ENCODE measurements at places on chromosomes 5 and 9.

DNA sequence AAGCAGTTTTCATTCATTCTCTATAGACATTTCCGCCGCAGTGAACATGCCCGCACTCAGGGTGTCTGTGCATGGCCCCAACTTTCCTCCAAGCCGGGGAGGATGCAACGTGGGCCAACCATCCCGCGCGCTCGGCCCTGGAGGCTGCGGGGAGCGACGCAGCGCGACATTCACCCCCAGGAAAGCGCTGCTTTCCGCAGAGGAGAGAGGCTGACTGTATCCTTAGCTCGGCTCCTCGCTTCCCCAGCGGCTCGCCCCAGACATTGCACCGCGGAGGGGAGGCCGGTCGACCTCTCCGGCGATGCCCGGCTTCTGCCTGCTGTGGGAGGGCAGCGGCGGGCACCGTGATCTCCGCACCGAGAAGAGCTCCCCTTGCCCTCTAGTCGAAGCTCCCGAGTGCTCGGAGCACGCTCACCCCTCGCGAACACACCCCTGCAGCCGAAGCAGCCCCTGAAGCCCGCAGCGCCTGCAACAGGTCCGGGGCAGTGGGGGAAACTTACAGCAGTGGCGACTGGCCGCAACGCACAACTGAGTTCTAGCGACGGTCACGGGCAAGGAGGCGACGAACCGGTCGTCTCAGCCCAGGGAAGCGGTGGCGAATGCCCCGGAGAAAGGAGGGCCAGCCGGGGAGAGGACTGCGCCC is 600 bp downstream of the ENC1 start:
- no peak for DNase-seq

DNA sequence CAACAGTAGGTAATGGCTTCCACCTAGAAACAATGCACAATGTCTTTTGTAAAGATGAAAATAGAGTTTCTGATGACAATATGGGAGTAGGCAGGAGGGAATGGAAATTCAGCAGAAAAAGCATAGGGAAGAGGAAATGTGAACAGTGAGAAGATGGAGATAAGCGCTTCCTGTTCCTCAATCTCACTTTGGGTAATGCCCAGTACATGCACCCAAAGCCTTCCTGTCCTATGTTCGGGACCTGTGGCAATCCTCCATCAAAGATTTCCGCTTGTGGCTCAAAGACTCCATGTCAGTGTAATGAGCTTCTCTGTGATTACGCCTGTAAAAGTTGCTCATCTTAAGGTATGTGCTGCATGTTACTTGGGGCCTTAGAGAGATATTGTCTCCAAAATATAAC is 2.7 kb downstream of the UGT3A1 start:
- DNase-seq, result no peak

GRCh38 chr5:143024228-143024920 is 254.2 kb downstream of the ARHGAP26 start:
- no peak for DNase-seq

- DNase-seq, result peak; percentile 76
Observed at GRCh38 chr5:76787237-76787636, 31.6 kb upstream of the F2RL1 start.

GRCh38 chr9:27491154-27491553 is 32.9 kb upstream of the IFNK start:
- DNase-seq, result no peak

- no peak for DNase-seq
Observed at GRCh38 chr5:147404706-147405105, 105.2 kb downstream of the DPYSL3 start.

- DNase-seq, result peak; percentile 74
Observed at GRCh38 chr9:21465859-21466518, 16.1 kb downstream of the IFNE start.

DNA sequence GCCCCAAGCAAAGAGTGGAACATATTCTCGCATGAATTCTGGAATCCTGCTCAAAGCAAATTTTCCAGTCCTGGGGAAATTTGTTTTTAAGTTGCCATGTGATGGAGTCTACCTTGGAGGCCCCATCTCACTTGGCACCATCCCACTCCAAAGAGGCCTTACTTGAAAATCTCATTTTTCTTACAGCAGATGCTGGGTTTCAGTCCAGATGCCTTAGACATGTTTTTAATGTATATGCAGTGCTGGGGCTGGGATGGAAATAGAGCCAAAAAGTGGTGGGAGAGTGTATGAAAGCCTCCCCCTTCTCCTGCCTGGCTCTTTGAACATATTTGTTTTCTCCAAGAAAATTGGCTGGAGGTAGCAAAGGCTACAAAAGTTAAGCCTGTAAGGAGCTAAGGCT is 493.7 kb downstream of the ENC1 start:
- DNase-seq, result no peak

GRCh38 chr9:10678790-10679189 is 66.0 kb upstream of the PTPRD start:
- no peak for DNase-seq

DNA sequence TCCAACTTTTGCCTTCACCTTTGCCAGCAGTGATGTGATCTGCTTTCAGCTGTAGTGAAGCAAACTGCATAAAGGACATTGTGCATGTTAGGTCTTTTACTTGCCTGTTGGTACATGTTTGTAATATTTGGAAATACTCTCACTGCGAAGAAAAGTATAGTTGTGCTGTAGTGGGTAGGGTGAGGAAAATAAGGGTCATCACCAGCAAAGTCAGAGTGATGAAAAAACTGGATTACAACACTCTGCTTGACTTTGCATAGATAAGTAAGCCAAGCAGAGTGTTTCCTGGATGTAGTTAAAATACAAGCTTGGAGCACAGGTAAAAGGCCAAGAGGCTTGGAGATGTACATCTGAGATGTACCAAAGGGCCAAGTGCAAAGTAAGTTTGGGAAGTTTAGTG is 16.7 kb downstream of the TGFBR1 start:
- DNase-seq, result no peak

DNA sequence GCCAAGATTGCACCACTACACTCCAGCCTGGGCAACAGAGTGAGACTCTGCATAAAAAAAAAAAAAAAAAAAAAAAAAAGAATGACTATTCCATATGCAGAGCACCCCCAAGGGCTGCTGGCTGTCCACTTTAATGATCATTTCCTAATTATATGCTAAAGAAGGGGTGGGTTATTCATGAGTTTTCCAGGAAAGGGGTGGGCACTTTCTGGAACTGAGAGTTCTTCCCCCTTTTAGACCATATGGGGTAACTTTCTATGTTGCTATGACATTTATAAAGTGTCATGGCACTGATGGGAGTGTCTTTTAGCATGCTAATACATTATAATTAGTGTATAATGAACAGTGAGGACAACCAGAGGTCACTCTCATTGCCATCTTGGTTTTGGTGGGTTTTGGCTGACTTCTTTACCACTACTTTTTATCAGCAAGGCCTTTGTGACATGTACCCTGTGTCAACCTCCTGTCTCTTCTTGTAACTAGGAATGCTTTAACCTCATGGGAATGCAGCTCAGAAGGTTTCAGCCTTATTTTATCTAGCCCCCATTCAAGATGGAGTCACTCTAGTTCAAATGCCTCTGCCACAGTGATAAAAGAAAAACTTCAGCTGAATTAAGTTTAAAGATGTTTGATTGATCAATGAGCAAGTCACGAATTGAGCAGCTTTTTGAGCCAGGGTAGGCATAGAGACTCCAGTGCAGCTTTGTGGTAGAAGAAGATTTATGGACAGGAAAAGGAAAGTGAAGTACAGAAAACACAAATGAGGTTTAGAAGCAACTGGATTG is 7.1 kb upstream of the NANS start:
- DNase-seq, result no peak

- no peak for DNase-seq
Observed at GRCh38 chr9:37407468-37407867, 15.0 kb upstream of the GRHPR start.

DNA sequence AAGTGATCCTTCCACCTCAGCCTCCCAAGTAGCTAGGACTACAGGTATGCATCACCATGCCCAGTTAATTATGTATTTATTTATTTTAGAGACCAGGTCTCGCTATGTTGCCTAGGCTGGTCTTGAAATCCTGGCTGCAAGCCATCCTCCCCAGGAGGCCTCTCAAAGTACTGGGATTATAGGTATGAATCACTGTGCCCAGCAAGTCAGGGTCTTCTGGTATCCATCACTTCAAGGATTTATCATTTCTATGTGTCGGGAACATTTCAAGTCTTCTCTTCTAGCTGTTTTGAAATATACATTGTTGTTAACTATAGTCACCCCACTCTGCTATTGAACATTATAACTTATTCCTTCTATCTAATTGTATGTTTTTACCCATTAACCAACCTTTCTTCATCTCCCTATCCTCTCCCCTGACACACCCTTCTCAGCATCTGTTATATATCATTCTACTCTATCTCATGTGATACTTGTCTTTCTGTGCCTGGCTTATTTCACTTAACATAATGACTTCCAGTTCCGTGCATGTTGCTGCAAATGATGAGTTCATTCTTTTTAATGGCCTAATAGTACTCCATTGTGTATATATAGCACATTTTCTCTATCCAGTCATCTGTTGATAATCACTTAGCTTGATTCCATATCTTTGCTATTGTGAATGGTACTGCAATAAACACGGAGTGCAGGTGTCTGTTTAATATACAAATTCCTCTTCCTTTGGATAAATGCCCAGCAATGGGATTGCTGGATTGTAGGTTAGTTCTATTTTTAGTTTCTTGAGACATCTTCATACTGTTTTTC is 26.4 kb downstream of the UTP15 start:
- no peak for DNase-seq

DNA sequence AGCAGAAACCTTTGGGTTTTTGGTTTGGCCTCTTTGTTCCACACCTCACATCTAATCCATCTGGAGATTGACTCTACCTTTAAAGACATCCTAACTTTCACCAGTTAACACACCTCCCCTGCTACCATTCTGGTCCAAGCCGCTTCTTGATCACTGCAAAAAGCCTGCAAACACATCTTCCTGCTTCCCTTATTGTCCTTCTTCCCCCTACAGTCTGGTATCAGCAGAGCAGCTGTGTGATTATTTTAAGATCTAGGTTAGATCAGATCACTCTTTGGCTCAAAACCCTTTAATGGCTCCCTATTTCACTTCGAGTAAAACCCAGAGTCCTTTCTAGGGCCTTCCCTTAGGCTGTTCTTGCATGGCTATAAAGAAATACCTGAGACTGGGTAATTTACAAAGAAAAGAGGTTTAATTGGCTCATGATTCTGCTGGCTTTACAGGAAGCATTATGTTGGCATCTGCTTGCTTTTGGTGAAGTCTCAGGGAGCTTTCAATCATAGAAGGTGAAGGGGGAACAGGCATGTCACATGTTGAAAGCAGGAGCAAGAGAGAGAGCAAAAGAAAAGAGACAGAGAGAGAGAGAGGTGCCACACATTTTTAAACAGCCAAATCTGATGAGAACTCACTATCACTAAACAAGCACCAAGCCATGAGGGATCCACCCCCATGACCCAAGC is 1.5 kb upstream of the TEX10 start:
- DNase-seq, result no peak

DNA sequence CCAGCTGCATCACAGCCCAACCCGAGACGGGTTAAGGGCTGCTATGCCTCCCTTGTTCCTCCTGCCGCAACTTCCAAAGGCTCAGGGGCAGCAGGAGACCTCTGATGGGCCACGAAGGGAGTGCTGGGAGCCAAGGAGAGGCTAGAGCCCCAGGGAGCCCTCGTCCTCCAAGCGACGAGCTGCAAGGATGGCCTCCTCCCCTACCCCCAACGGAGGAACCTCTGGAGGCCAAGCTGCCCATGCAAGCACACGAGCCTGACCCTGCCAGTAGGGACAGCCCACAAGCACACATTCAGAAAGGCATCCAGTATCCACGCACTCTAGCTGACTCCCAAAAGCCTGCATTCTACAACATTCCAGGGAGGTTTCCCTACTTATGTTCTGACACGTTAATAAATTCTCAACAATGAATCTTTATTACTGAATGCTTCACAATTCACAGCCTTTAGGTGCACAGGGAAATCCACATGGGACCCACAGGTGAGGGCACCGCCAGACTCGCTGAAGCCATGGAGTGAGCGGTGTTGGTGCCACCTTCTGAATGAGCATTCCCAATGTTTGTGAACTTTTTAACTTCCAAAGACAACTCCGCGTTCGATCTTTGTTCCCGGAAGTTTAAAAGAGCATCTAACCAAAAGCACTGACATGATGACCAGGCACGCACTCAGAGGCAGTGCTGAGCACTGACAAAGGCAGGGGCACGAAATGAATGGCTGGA is 28.7 kb downstream of the IPPK start:
- no peak for DNase-seq

DNA sequence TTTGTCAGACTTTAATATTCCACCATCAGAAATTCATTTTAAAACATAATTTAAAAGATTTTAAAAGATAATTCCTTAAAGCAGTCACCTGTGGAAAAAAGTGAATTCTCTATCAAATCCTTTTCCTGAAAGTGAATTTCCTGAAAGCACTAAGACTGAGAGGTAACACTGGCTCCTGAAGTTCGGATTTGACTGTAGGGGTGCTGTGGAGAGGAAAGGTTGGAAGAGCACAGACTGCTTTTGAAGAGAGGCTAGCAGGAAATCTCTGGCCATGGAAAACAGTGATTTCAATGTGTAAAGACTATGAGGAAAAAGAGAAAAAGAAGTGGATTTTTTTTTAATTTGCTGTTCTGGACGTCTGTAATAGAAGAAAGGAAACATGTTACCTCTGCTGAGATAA is 35.7 kb upstream of the TMEM161B start:
- DNase-seq, result no peak

DNA sequence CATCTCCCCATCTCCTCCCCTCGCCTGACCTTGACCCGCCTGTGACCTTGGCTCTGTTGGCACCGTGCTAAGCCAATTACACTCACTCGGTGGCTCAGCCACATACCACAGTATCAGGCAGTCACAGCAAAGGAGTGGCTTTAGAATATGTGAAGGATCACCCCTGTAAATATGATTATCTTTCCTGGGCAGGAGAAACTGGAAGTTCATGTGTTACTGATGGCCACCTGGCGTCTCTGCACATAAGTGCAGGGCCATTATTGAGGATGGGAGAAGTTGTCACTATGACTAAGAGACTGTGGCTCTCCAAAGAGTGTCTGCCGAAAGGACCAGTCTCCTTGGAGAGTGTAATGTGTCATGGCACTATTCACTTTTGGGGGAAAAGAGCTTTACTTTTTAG is 116.9 kb upstream of the S1PR3 start:
- DNase-seq, result no peak

DNA sequence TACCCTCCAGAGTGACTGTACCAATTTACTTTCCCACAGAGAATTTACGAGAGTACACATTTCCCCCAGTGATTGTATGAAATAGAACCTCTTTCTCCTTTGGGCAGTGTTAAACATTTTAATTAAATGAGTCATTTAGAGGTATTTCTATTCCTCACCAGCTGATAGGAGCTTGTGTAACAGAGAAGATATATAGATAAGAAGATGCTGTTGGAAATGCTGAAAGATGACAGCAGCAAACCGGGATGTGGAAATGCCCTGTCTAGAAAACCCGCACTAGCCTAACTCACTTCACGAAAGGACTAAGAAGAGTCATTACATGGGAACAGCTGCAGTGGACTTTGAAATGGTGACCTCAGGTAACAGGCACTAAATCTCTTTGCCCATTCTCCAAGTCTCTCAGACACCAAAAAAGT is 68.3 kb downstream of the LPAR1 start:
- peak; percentile 61 for DNase-seq

- DNase-seq, result no peak
Observed at GRCh38 chr9:125202846-125203618, 2.7 kb downstream of the RABEPK start.

- DNase-seq, result no peak
Observed at GRCh38 chr9:73327149-73327548, 175.5 kb downstream of the ANXA1 start.

All from small intestine (tissue), 16 donors.